Hematopoietic multipotent progenitor cell treated with erythropoietin and hydrocortisone succinate and interleukin-3 and kit ligand, for 17 days (in vitro differentiated cells): ENCODE measurements at places on chromosomes 6 and 20.

- no peak for DNase-seq
These were observed 11.8 kb upstream of the FAM184A start for GRCh38 chr6:119090256-119090655.

DNA sequence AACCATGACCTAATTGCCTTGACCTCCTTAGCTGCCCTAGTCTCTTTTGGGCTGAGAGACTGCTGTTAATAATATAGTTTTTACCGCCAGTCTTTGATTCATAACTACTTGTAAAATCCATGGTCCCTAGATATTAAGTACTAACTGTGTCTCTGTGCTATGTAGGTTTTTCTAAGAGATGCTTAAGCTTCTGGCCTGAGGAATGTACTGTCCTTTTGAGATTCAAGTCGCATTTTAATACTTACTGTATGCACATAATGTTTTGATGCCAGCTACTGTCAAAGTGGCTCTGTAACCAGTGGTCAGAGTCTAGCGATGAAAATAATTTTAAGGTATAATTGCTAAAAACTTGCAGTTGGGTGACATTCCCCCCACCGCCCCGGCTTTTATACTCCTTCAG is 2.1 kb downstream of the AKAP12 start:
- DNase-seq = no peak

- DNase-seq = no peak
These were observed 35.7 kb downstream of the CEBPB start for GRCh38 chr20:50226093-50226974.

- no peak for DNase-seq
These were observed 20.6 kb downstream of the SUN5 start for GRCh38 chr20:32983459-32984112.

GRCh38 chr6:13522656-13523055 is 35.3 kb upstream of the GFOD1 start:
- no peak for DNase-seq
